Lung (tissue), 17 donors: ENCODE measurements at places on chromosomes 11 and 22.

- H3K27me3 ChIP-seq = no peaks in the 10 kb centered on the region
- no peaks in the 10 kb centered on the region for H3K36me3 ChIP-seq
- no peak for DNase-seq
- no peak overlapping the region for H3K27ac ChIP-seq
Measured at GRCh38 chr22:41564563-41564962, 3.8 kb downstream of the CSDC2 start.

GRCh38 chr11:58914821-58915543, 24.3 kb upstream of the GLYATL1 start:
- no peak for DNase-seq
- H3K27ac ChIP-seq = no peak overlapping the region
- H3K4me3 ChIP-seq = no peak overlapping the region

DNA sequence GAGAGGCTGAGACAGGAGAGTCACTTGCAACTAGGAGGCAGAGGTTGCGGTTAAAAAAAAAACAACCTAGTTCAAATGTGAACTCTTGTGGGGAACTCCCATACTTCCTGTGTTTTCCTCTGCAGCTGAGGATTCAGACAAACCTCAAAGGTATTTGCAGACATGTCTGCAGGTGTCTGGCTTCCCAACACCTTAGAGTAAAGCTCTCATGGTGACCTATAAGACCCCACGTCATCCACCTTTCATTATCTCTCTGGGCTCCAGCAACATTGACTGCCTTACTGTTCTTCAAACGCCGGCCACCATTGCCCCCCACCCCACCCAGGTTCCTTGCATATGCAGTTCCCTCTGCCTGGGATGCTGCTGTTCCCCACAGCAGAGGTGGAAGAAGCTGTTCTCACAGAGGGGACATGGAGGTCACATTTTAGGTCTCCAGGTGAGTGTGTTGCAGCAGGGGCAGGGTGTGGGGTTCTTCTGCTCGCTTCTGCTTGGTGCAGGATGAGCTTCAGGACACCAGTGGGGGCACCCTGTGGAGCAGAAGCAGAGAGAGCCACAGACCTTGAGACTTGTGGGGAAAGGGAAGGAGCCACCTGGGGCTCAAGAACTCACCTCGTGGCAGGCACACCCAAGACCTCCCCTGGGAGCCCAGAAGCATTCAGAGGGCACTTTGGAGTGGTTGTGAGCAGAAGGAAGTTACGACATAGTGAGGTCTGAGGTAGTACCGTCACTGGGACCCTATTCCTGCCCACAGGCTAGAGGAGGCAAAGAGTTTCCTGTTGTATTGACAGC, 203.2 kb downstream of the CSNK2A3 start:
- H3K4me1 ChIP-seq = no peaks in the 10 kb centered on the region
- no peak overlapping the region for H3K4me3 ChIP-seq
- H3K27ac ChIP-seq = no peak overlapping the region
- H3K36me3 ChIP-seq = no peaks in the 10 kb centered on the region
- H3K27me3 ChIP-seq = no peaks in the 10 kb centered on the region
- no peak for DNase-seq

DNA sequence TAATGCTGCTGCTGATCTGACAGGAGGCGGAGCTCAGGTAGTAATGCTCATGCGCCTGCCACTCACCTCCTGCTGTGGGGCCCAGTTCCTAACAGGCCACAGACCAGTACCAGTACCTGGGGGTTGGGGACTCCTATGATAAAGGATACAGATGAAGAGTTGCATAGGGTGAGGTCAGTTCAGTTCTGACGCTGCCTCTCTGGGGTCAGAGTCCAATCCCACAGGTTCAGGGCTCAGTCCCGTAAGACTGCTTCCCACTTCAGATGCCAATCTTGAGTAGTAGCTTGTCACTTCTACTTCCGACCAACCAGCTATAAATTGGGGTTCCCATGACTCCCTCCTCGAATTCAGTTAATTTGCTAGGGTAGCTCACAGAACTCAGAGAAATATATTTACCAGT, 8.6 kb downstream of the ASRGL1 start:
- no peak for DNase-seq
- H3K27me3 ChIP-seq = peaks cover 59% of the 10 kb centered on the region
- no peak overlapping the region for H3K4me3 ChIP-seq
- no peak overlapping the region for H3K27ac ChIP-seq
- H3K36me3 ChIP-seq = no peaks in the 10 kb centered on the region

DNA sequence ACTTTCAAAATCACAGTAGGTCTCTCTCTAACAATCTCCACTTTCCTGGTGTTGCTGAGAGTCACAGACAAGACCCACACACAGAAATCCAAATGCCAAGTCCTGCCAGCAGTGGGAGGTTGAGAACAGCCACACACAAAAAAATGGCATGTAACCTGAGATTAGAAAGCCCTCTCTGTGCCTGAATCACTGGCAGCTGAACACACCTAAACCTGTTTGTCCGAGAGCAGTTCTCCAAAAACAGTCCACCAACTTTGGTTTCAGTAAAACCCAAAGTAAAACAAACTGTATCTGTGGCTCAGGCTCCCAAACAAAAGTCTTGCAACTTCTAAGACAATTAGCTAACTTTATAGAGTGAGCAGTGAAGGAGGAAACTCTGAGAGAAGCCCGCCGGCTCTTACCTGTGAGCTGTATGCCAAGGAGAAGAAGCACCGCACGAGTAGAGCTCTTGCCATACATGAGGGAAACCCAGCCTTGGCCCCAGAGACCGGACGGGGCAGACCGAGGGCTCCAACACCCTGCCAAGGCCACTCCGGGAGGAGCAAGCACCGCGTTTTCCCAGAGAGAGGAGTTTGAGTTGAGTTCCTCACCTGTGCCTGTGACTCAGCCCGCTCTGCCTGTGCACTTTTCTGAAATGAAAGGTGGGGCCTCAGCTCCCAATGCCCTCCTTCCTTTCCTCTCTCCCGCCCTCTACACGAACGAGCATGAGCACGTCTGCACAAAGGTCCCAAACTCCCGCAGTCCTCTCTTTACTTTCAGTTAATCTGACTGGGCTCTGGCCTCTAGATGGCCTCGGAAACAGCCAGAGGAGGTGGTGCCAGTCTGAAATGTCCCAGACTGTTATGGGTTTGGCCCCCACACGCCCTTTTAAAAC, at the start of gene MPZL2:
MPZL2 (minus strand) TSS at position 603 of the 874 bp plus-strand sequence; CDS start at position 459, 144 bp downstream.
- no peaks in the 10 kb centered on the region for H3K36me3 ChIP-seq
- peak within 1 kb of the TSS; percentile 30 for H3K4me3 ChIP-seq
- DNase-seq = peak; percentile 55
- no peaks in the 10 kb centered on the region for H3K27me3 ChIP-seq
- no peak within 1 kb of the TSS for H3K27ac ChIP-seq

DNA sequence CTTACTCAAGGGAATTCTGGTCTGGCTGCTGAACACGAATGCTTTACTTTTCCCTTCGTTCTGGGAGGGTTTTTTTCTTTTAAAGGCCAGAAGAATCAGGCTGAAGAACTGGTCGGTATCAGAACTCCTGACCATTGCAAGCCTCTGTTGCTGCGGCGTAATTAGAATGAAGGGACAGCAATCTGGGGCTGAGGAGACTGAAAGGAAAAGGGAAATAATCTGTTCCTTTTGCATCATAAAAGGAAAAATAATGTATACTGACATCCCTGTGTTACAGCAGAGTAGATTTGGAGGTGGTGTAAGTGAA, 670 bp downstream of the SC5D start:
- H3K4me1 ChIP-seq = peaks cover 5% of the 10 kb centered on the region
- H3K4me3 ChIP-seq = peak overlapping the region; percentile 87
- no peaks in the 10 kb centered on the region for H3K36me3 ChIP-seq
- peaks cover 2% of the 10 kb centered on the region for H3K27me3 ChIP-seq

DNA sequence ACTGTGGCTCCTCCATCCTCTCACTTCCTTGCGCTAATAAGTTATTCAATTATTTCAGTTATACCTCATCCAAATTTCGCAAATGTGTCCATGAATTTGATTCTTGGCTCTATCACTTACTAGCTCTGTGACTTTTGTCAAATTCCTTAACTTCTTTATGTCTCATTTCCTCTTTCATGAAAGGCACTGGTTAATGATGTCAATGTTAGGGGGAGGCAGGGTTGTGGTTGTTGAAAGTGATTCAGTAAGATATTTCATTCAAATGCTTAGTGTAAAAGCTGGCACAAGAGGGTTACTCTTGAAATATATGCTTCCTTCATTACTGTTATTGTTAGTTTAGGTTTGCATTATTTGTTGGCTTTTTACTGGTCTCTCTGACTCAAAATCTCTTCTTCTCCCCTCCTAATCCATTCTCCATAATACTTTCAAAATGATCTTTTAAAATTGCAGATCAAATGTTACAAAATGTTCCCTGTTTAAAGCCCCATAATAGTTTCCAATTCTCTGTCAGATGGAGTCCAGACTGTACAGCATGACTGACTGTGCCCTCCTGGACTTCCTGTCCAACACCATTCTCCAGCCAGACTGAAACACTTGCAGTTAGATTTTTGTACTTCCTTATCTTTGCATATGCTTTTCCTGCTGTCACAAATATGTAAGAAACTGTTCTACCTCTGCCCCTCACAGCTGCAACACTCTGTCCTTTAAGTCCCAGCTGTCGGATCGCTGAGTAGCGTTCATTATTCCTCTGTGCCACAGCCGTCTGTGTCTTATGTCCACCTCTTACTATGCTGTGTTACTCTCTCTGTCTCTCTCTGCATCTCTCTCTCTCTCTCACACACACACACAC, 510.6 kb upstream of the RAG2 start:
- no peak overlapping the region for H3K27ac ChIP-seq
- H3K36me3 ChIP-seq = no peaks in the 10 kb centered on the region
- H3K27me3 ChIP-seq = no peaks in the 10 kb centered on the region
- H3K4me3 ChIP-seq = no peak overlapping the region
- peak; percentile 48 for DNase-seq
- H3K4me1 ChIP-seq = no peaks in the 10 kb centered on the region

- H3K27ac ChIP-seq = no peak overlapping the region
- H3K27me3 ChIP-seq = no peaks in the 10 kb centered on the region
- peaks cover 2% of the 10 kb centered on the region for H3K4me1 ChIP-seq
Measured at GRCh38 chr11:76686261-76687079, 15.9 kb upstream of the LRRC32 start.

DNA sequence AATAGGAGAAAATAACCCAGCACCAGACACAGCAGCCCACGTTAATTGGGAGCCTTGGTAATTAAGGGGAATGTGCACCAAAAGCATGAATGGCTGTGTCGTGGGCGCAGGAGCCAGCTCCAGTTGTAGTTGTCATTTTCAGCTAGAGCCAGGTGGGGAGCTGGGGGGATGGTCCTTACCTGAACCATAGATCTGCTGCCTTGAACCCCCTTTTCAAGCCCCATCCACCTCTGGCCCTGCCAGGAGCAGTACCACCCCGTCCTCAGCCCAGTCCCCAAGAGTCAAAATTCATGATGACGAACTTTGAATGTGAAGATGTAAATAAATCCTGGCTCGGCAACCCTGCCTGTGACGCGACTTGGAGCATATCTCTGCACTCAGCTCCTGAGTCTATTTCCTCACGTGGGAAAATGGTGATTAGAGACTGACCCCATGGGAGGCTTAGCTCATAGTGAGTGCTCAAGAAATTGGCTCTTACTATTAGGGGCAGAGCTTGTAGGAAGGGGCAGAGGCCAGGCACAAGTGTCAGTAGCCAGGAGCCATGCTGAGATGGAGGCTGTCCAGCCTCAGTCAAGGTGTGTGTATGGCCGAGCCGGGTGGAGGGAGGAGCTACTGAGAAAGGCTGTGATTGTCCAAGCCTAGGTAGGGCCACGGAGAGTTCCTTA, 794 bp upstream of the FXYD6 start:
- H3K27me3 ChIP-seq = no peaks in the 10 kb centered on the region
- peak overlapping the region; percentile 34 for H3K27ac ChIP-seq
- DNase-seq = peak; percentile 46
- H3K4me1 ChIP-seq = peaks cover 39% of the 10 kb centered on the region

DNA sequence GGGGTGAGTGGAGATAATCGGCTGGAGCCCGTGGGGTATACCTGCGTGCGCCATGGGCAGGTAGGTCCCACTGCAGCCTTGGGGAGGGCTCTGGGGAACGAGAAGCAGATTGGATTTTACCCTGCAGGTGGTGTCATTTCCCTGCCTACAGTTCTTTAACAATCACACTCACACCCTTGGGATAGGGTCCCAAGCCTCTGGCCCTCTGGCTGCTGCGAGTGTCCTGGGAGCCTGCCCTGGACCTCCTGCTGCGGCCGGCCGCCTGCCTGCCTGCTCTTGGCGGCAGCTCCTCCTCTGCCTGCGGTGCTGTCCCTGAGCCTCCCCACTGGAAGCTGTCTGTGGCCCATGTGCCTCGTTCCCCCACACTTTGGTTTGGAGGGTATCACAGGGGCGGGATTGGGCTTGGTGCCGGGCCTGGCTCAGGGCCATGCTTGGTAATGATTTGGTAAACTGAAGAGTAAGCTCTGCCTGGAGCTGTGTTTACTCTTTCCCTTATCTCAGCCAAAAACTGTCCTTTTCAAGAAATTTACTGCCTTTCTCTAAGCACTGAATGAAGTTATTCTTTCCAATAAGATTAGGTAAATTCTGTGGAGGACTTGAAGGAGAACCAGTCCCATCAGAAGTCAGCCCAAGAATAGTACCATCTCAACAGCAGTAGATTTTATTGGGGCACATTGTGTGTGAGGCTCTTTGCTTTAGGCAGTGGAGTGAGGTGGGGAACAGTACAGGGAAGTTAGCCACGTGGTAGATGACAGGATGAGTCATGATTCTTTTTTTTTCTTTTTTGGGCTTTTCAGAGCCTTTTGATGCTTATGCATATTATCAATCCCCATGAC, 53.7 kb downstream of the TBC1D22A start:
- no peak for DNase-seq
- H3K27ac ChIP-seq = peak overlapping the region; percentile 5
- H3K4me3 ChIP-seq = no peak overlapping the region
- H3K27me3 ChIP-seq = no peaks in the 10 kb centered on the region
- H3K4me1 ChIP-seq = no peaks in the 10 kb centered on the region
- no peaks in the 10 kb centered on the region for H3K36me3 ChIP-seq

DNA sequence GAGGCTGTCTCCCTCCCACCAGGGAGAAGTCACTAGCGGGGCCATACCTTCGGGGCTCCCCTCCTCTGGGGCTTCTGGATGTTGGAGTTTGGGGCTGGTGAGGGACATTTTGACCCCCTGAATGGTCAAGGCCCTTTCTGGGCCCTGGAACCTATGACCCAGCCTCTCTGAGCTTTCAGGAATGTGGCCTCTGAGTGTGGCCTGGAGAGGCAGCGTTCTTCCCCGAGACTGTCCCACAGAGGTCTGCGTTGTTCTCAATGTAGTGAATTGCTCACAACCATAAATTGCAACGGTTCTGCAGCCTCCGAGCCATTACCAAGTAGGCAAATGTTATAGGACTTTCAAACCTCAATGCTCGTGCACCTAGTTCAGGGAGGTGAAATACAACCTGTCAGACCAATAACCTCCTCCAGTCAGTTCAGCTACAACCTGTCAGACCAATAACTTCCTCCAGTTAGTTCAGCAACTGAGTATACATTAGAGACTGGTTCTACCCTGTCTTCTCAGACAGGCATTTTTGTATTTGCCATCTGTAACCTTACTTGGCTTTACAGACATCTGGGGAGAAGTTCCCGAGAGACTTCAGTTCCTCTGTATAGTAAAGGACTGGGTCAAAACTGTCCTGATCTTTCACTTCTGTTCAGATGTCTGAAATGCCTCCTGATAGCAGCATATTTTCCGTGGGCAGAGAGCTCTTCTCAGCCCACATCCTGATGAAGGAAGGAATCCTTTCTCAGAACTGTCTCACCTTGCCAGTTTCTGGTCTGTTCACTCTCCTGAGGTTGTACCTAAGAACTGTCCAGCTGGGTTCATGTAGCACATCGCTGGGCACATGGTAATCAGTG, 34.2 kb downstream of the MICAL2 start:
- H3K4me1 ChIP-seq = peaks cover 19% of the 10 kb centered on the region
- no peaks in the 10 kb centered on the region for H3K27me3 ChIP-seq
- H3K36me3 ChIP-seq = no peaks in the 10 kb centered on the region
- H3K27ac ChIP-seq = peak overlapping the region; percentile 79

- H3K27ac ChIP-seq = no peak overlapping the region
- H3K27me3 ChIP-seq = no peaks in the 10 kb centered on the region
- no peak for DNase-seq
Measured at GRCh38 chr22:25627271-25627852, 62.9 kb downstream of the GRK3 start.
